Posterior vena cava (tissue), 2 donors: ENCODE measurements at places on chromosomes 7 and 10.
A peak's percentile ranks its signal among the peaks of the same experiment; 100 is the strongest.

DNA sequence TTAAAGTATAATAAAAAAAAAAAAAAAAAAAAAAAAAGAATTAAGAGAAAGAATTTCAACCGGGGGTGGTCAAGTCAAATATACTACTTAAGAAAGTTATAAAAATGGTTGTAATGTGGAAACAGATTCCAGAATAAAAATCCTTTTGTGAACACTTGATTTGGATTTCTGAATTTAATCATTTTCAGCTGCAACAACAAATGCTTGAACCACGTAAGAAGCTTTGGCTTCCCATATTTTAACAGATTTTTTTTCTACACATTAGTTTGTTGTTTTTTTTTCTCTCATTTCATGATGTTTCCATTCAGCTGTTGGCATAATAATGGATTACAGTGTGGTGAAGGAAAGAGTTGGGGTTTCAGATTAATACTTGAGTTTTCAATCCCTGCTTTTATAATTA is 137.3 kb upstream of the AGR3 start:
- DNase-seq, result no peak

GRCh38 chr7:11252705-11253272 is 279.1 kb downstream of the PHF14 start:
- no peak for DNase-seq

DNA sequence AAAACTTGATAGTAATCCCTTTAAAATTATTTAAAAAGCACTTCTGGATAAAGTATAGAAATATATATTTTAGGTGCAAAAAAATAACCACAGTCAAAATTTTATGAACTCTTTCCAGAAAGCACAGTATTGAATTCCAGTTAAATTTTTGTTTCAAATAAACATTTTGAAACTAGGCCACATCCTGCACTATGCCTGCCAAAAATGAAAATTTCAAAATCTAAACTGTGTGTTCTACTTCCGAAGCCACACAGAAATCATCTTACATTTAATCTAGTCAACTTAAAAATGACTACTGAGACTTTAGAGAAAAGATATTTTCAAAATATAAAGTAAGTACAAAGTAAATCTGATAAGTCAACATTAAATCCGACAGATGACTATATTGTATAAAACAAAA is 50.0 kb downstream of the MAGI2 start:
- no peak for DNase-seq

- DNase-seq, result no peak
These were observed 75.9 kb downstream of the LMBR1 start for GRCh38 chr7:156816943-156817572.

GRCh38 chr7:112060625-112061024 is 145.6 kb downstream of the DOCK4 start:
- DNase-seq, result no peak

DNA sequence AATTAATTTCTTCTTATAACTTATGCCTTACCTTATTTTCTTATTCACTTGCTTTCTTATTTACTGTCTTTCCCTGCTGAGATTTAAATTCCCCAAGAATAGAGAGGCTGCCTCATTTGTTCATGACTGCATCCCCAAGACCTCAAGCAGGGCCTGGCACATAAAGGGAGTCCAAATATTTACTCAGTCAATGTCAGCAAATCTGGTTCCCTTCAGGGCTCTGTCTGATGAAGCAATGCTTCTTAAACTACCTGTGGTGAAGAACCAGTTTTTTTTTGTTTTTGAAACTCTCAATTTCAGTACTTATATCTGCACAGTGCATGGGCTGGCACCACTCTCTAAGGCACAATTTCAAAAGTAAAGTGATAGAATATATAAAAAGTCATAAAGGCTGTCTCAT is 4.7 kb downstream of the ZNF239 start:
- DNase-seq, result no peak

DNA sequence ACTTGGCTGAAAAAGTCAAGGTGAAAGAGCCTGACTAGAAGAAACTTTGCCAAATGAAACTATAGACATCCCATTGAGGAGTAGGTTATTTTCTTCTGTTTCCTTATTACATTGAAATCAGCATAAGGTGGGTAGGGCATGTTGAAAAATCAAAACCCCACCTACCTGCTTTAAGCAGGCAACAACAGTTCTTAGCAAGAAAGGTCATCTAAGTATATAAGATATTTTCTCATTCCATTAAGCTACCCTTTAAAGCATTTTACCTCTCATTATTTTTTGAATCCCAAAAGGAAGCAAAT is 30.8 kb downstream of the ACADSB start:
- DNase-seq, result no peak

DNA sequence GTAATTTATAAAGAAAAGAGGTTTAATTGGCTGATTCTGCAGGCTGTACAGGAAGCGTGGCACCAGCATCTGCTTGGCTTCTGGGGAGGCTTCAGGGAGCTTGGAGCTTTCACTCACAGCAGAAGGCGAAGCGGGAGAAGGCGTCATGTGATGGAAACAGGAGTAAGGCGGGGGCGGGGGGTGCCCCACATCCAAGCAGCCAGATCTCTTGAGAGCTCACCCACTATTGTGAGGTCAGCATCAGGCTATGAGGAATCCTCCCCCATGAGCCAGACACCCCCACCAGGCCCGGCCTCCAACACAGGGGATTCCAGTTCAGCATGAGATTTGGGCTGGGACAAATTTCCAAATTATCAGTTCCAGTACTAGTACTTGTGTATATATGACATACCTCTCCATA is 46.2 kb downstream of the WDR37 start:
- no peak for DNase-seq

DNA sequence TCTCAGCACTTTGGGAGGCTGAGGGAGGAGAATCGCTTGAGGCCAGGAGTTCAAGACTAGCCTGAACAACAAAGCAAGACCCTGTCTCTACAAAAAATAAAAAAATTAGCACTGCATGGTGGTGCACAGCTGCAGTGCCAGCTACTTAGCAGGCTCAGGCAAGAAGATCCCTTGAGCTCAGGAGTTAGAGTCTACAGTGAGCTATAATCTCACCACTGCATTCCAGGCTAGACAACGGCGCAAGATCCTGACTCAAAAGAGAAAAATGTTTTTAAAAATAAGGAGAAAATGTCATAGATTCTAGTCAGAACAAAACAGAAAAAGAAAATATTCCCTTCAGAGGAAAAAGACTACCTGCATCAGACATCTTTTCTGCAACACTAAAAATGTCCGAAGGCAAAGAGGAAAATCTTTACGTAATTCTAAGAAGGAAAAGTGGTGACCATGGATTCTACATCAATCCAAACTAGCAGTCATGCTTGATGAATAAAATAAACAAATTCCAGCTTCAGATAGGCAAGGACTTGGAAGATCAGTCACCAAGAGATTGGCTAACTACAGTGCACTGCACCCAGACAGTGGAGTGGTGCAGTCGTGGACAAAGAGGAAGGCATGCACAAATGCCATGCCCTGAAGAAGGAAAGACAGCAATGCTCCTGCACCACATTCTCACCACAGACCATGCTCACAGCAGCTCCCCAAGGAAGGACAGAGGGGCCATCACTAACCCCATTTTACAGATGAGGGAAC is 54.3 kb downstream of the ERCC6 start:
- DNase-seq, result no peak

- DNase-seq, result no peak
These were observed 33.0 kb downstream of the UCMA start for GRCh38 chr10:13201132-13201531.

- DNase-seq, result no peak
These were observed 23.0 kb downstream of the MKI67 start for GRCh38 chr10:128103229-128103714.

DNA sequence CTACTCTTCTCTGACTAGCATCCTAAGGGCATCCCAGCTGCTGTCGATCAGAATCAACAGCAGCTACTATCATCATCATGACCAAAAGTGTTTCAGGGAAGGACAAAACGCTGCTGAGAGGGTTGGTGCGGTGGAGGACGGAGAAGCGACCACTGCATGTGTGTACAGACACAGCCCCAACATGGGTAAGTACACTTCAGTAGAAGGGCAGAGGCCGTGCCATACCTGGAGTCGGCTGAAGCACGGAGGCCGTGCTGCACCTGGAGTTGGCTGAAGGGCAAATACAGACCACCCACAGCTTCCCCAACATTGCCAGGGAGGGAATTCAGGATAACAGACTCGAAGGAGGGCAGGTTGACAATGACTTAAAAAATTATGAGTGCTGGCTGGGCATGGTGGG is 67.8 kb upstream of the CYTH3 start:
- no peak for DNase-seq

GRCh38 chr7:47816647-47817046 is 131.6 kb downstream of the PKD1L1 start:
- no peak for DNase-seq

DNA sequence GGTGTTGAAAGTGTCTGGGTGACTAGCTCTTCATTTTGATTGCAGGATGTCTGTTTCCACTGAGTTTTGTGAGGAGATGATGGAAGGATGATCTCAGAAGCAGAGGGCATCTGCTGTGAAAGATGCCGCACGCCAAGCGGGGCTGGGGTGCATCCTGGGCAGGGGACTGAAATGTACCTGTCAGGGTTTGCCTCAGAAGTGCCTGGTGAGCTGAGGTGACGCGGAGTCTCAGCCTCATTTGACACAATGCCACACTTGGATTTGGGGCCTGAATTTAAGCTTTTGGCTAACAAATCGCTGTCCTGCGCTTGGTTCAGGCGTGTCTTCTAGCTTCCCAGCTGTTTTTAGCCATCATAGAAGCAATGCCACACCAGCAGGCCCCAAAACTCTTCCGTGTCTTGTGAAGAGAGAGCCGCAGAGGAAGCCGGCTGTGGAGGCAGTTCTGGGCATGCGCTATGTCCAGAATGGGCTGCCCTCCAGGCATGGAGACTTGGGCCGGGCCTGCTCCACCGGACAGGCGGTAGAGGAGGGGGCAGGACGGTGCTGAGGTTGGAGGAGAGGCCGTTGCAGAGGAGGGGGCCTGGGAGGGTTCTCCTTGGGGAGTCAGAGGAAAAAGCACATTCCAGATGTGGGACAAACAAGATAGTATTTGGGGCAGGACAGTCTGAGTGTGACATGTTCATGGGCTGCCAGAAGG is 31.2 kb downstream of the WDR86 start:
- peak; percentile 67 for DNase-seq

GRCh38 chr10:70773965-70774809 is 11.0 kb downstream of the TBATA start:
- no peak for DNase-seq

DNA sequence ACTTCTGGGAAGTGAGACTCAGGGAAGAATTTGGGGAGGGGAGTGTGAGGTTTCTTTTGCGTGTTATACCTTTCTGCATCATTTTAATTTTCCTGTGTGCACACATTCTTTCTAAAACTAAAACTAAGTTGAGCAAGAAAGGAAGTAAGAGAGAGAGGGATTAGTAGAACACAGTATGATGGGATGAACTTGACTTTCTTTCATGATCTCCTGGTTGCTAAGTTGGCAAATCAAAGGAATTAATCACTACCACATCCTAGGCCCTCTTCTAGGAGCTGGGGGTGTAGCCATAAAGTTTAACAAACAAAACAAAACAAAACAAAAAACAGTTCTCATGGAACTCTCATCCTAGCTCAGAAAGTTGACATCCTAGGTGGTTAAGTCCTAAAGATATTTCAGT is 19.1 kb upstream of the KDM7A start:
- no peak for DNase-seq

DNA sequence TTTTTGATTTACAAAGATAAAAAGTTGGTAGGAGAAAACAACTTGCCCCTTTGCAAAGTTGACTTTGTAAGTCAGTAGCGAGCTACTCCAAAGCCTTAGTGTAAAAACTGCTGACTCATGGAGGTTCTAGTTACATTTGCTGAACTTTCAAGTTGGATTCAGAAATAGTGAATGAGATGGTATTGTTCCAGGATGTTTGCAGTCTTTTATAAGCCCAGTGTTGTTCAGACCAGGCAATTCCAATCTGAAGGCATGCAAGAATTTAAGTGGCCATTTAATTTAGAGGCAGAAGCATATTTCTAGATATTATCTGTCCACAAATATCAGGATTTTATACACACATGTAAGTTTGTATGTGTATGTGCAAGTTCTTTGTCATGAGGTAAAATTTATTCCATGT is 21.6 kb downstream of the TES start:
- DNase-seq, result no peak

- no peak for DNase-seq
These were observed 93.5 kb downstream of the CREM start for GRCh38 chr10:35219891-35220890.

DNA sequence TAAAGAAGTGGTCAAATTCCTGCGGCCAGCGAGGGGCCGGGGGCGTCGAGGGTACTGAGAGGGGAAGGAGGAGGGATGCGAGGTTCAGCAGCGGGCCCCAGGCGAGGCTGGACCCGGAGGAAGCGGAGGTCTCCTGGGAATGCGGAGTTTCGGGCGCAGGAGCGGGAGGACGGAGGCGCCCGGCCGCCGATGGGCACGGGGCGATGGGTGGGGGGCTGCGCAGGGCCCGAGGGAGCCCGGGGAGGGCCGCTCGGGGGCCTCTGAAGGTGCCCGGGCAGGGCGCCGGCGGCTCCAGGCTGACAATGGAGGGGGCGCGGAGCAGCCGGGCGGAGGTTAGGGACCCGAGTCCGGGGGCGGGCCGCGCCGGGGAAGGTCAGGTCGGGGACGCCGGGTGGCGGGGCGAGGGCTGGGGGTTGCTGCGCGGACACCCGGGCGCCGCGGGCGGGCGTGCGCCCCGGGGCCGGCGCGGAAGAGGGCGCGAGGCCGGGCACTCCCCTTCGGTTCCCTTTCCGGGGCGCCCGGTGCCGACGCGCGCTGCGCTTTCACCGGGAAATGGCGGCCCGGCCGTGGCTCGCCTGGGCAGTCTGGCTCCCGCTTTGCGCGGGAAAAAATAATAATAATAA is 683 bp downstream of the MACROH2A2 start:
- peak; percentile 81 for DNase-seq

GRCh38 chr7:123208793-123209192 is 9.0 kb upstream of the SLC13A1 start:
- DNase-seq, result no peak

- DNase-seq, result no peak
These were observed 7.2 kb downstream of the ALKBH4 start for GRCh38 chr7:102457352-102457924.

DNA sequence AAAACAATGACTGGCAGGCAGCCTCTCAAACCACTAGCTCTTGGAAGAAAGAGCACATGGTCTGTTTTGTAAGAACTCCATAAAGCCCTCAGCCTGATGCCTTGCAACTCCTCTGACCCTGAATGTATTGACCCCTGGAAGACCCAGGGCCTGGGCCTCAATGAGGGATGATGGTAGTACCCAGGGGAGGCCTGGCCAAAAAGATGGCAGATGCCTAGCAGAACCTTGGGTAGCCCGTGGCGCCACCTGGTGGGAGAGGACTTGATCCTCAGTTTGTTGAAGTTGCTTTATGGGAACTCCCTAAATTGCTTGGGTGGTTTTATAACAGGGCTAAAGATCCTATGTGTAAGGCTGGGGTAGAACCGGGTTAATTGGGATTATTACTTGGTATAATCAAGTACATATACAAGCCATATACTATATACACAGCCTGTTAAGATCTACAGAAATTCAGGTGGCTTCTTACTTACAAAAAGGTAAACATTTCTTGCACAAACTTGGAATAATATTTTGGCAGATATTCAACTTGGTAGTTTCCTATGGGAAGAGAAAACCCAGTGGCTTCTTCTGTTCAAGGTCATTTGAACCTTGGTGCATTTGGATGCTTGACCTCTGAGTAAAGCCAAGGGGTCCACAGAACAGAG is 95.8 kb upstream of the CACUL1 start:
- DNase-seq, result peak; percentile 91

- DNase-seq, result no peak
These were observed 128.4 kb upstream of the PPP2R2D start for GRCh38 chr10:131772441-131772840.

- DNase-seq, result no peak
These were observed 344.7 kb upstream of the GALNT17 start for GRCh38 chr7:70787286-70787685.

- DNase-seq, result peak; percentile 76
These were observed 6.8 kb downstream of the TACR2 start for GRCh38 chr10:69409968-69410367.

- DNase-seq, result no peak
These were observed 165.4 kb downstream of the GLI3 start for GRCh38 chr7:42071372-42072261.
